Keratinocyte (primary cell): ENCODE measurements at places on chromosomes 3 and 15.
A peak's percentile ranks its signal among the peaks of the same experiment; 100 is the strongest.

DNA sequence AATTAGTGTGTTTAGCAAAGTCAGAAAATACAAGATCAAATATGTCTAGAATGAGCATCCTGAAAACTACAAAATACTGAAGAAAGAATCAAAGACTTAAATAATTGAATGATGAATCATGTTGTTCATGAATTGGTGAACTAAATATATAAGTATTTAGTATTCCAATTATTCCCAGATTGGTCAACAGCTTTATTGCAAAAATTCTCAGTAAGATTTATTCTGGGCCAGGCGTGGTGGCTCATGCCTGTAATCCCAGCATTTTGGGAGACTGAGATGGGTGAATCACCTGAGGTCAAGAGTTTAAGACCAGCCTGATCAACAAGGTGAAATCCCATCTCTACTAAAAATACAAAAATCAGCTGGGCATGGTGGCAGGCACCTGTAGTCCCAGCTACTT is 250.0 kb upstream of the NECTIN3 start:
- no peak overlapping the region for H3K27ac ChIP-seq
- no peak for DNase-seq
- no peaks in the 10 kb centered on the region for H3K36me3 ChIP-seq
- no peak overlapping the region for H3K4me3 ChIP-seq
- no peaks in the 10 kb centered on the region for H3K27me3 ChIP-seq

- H3K4me3 ChIP-seq, result no peak overlapping the region
- no peak for DNase-seq
- H3K27ac ChIP-seq, result no peak overlapping the region
- H3K27me3 ChIP-seq, result no peaks in the 10 kb centered on the region
- no peaks in the 10 kb centered on the region for H3K4me1 ChIP-seq
- no peaks in the 10 kb centered on the region for H3K36me3 ChIP-seq
Measured at GRCh38 chr15:27327467-27328025, 356.6 kb downstream of the GABRG3 start.

GRCh38 chr3:168581771-168582225 is 486.1 kb upstream of the GOLIM4 start:
- no peak overlapping the region for H3K4me3 ChIP-seq
- H3K27ac ChIP-seq, result no peak overlapping the region
- H3K4me1 ChIP-seq, result no peaks in the 10 kb centered on the region
- no peaks in the 10 kb centered on the region for H3K27me3 ChIP-seq
- H3K36me3 ChIP-seq, result no peaks in the 10 kb centered on the region
- DNase-seq, result no peak

DNA sequence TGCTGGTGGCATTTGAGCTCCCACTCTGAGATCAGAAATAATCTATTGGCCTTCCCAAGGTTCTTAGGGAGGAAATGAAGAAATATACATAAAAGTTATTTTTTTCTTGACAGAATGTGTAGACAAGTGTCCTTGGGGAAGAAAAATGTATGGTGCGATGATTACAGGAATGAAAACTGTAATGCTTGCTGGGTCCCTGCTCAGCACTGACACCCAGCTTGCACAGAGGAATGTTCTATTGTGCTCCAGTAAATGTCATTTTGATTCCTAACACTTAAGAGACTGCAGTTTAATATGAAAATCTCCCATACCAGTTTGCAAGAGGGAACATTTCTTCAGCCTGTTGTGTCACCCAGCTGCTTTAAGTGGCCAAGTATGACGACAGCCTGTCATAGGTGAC is 271.3 kb upstream of the TPM1 start:
- H3K4me1 ChIP-seq, result peaks cover 28% of the 10 kb centered on the region
- peaks cover 19% of the 10 kb centered on the region for H3K36me3 ChIP-seq
- no peak overlapping the region for H3K4me3 ChIP-seq
- H3K27me3 ChIP-seq, result no peaks in the 10 kb centered on the region

GRCh38 chr3:59056706-59057105 is 6.9 kb upstream of the CFAP20DC start:
- H3K4me1 ChIP-seq, result no peaks in the 10 kb centered on the region
- H3K27ac ChIP-seq, result no peak overlapping the region
- H3K27me3 ChIP-seq, result no peaks in the 10 kb centered on the region
- no peak overlapping the region for H3K4me3 ChIP-seq

- DNase-seq, result no peak
- H3K4me1 ChIP-seq, result peaks cover 16% of the 10 kb centered on the region
- no peaks in the 10 kb centered on the region for H3K27me3 ChIP-seq
- peak overlapping the region; percentile 79 for H3K27ac ChIP-seq
Measured at GRCh38 chr3:66037330-66037985, 1.3 kb downstream of the MAGI1 start.

- no peaks in the 10 kb centered on the region for H3K27me3 ChIP-seq
- H3K4me3 ChIP-seq, result no peak overlapping the region
- peaks cover 38% of the 10 kb centered on the region for H3K4me1 ChIP-seq
- H3K36me3 ChIP-seq, result no peaks in the 10 kb centered on the region
Measured at GRCh38 chr3:189355481-189356201, 183.9 kb downstream of the TPRG1 start.

DNA sequence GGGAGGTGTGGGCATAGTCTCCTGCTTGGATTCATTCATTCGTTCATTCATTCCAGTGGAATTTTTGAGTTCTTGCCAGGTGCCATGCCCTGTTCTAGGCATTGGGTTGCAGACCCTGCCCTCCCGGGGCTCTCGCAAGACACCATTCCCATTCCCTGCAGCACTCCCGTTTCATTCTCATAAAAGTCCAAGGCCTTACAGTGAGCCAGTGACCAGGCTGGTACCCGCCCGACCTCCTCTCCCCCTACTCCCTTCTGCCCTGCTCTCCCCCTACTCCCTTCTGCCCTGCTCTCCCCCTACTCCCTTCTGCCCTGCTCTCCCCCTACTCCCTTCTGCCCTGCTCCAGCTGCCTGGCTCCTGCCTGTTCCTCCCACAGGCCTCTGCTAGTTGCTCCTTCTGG is 41.9 kb downstream of the AMOTL2 start:
- H3K4me3 ChIP-seq, result no peak overlapping the region
- H3K27me3 ChIP-seq, result no peaks in the 10 kb centered on the region
- H3K27ac ChIP-seq, result peak overlapping the region; percentile 66
- H3K36me3 ChIP-seq, result no peaks in the 10 kb centered on the region

GRCh38 chr15:64004056-64004455 is 42.2 kb downstream of the DAPK2 start:
- H3K4me1 ChIP-seq, result peaks cover 41% of the 10 kb centered on the region
- no peaks in the 10 kb centered on the region for H3K36me3 ChIP-seq
- H3K27me3 ChIP-seq, result peaks cover 5% of the 10 kb centered on the region
- H3K4me3 ChIP-seq, result no peak overlapping the region
- DNase-seq, result no peak
- peak overlapping the region; percentile 28 for H3K27ac ChIP-seq

- H3K27me3 ChIP-seq, result no peaks in the 10 kb centered on the region
- H3K4me3 ChIP-seq, result no peak overlapping the region
- DNase-seq, result no peak
- no peak overlapping the region for H3K27ac ChIP-seq
- no peaks in the 10 kb centered on the region for H3K4me1 ChIP-seq
Measured at GRCh38 chr3:147925272-147925671, 516.1 kb downstream of the ZIC1 start.

GRCh38 chr15:69298697-69299441 is at the start of gene PAQR5:
PAQR5 (plus strand) TSS chr15:69298912; CDS start chr15:69360081, 61,169 bp downstream.
- no peak for DNase-seq
- peak within 1 kb of the TSS; percentile 27 for H3K4me3 ChIP-seq
- no peaks in the 10 kb centered on the region for H3K4me1 ChIP-seq
- no peak within 1 kb of the TSS for H3K27ac ChIP-seq
- no peaks in the 10 kb centered on the region for H3K36me3 ChIP-seq

DNA sequence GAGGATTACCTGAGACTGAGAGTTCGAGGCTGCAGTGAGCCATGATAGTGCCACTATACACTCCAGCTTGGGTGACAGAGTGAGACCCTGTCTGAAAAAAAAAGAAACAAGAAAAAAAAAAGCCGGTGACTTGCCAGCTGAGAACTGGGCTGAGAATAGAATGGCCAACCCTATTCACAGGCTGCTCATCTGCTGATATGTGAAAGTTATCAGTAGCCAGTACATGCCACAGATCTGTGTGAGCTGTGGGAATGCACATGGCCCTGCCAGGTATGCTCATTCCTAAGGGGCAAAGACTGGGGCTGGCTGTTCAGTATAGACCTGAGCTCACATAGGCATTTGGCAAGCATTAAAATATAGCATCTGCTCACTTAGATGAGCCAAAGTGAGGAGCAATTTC is 30.9 kb downstream of the IL20RB start:
- H3K36me3 ChIP-seq, result peaks cover 24% of the 10 kb centered on the region
- H3K27me3 ChIP-seq, result no peaks in the 10 kb centered on the region
- no peak overlapping the region for H3K27ac ChIP-seq
